Fibroblast of skin of abdomen (primary cell): ENCODE measurements at places on chromosomes 11 and 22.

GRCh38 chr22:44019416-44019815, 4.7 kb upstream of the PARVB start:
- no peak for DNase-seq

GRCh38 chr11:1963864-1964263, 16.7 kb downstream of the MRPL23 start:
- DNase-seq: no peak

GRCh38 chr11:62933750-62934495, 12.8 kb upstream of the CHRM1 start:
- no peak for DNase-seq

DNA sequence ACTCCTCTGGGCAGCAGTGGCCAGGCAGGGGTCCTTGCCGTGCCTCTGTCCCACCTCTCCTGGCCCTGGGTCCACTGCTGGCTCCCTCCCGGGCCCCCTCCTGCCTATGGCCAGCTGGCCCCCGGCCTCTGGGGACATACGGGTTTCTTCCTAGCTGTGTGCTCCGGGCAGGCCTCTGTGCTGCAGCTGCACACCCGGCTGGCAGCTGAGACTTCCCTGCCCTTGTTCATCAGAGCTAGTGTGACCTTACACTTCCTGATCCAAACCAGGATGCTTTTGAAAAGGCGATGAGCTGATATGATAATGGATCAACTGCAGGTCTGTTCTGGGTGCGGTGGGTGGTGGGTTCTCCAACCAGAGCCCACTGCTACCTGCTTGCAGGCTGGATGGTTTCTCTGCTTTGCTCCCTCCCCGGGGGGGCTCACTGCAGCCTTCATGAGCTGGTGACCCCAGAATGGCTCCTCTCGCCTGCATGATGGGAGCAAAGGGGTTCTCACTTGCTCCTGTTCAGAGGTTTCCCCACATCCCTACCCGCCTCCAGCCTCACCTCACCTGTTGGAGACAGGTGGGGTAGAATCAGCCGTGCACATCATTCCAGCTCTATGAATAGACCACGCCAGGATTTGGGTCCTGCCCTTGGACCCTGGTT, 13.3 kb downstream of the B3GAT1 start:
- DNase-seq: no peak

DNA sequence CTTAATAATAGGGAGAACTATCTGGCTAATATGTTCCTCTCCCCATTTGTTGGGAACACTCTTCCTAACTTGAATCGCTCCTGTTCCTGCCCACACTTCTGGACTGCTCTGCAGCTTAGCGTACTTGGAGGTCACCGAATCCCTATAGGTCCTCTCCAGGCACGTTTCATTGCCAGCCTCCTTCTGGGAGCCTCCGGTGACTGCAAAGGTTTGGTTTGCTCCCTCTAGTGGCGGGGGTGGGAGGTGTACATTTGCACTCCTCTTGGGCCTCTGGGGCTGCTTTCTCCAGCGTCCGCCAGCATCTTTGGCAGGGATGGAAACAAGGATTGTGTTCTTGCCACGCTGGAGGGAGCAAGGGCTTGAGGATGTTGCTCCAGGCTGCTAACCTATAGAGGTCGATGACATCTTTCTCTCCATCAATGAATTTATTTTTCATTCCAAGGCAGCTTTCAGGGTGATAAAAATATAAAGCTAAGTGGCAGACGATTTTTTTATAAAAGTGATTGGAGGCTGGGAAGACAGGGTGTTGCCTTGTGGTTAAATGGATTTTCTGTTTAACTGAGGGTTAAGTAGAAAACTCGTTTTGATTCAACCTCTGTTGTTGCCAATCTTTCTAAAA, 48.7 kb downstream of the TSPAN18 start:
- DNase-seq: peak; percentile 45

DNA sequence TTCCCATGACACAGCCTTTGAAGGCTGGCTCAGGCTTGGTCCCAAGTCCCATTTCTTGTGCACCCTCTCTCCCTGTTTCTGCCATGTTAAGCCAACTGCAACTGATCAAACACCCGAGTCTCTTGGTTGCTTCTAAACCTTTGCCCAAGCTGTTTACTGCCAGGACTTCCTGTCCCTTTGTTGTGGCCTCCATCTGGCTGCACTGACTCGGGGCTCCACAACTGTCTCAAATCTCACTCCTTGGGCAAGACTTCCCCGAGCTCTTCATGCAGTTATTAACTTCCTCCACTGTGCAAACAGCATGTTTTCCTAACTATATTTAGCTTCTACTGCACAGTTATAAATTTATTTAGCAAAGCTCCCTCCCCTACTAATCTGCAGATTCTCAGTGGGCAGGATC, 4.3 kb downstream of the VPREB1 start:
- DNase-seq: no peak

DNA sequence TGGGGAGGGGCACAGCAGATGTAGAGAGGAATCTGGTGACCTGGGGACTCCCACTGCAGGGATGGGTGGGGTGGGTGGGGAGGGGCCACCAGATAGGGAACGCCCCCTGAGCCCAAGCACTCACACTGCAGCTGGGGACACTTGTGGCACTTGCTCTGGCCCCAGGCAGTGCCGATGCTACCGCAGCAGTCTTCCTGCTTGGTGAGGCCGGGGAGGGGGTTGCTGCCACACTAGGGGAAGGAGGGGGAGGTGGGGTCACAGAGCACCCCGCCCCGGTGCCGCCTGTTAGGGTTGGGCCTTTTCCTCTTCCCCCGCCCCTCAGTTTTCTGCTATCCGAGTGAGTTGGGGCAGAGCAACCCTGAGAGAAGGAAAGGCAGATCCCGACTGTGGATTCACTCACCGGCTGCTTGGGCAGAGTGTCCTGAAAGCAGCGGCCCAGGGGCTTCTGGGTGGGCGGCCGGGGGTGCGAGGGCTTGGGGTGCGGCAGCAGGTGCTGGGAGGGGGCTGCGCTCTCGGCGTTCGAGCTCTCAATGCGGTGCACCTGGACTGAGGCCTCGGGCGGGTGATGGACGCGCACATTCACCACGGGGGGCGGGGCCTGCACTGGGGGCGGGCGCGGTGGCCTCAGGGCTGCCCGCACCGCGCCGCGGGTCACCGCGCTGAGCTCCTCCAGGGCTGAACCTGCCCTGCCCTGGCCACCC, 4.7 kb downstream of the LTBP3 start:
- DNase-seq: no peak

- no peak for DNase-seq
Observed at GRCh38 chr11:5362017-5362625, 10.8 kb downstream of the OR51B6 start.

DNA sequence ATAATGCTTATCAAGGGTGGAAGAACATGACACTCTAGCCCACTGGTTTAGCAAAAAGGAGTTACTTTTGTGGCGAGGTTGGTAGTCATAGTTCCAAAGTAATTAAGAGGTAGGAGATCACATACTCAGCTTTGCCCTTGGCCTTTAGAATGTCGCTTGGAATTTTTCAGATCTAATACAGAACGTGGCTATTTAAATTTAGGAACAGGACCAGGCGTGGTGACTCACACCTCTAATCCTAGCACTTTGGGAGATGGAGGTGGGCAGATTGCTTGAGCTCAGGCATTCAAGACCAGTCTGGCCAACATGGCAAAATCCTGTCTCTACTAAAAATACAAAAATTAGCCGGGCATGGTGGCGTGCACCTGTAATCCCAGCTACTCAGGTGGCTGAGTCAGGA, 26.1 kb upstream of the ZNRF3 start:
- DNase-seq: no peak

DNA sequence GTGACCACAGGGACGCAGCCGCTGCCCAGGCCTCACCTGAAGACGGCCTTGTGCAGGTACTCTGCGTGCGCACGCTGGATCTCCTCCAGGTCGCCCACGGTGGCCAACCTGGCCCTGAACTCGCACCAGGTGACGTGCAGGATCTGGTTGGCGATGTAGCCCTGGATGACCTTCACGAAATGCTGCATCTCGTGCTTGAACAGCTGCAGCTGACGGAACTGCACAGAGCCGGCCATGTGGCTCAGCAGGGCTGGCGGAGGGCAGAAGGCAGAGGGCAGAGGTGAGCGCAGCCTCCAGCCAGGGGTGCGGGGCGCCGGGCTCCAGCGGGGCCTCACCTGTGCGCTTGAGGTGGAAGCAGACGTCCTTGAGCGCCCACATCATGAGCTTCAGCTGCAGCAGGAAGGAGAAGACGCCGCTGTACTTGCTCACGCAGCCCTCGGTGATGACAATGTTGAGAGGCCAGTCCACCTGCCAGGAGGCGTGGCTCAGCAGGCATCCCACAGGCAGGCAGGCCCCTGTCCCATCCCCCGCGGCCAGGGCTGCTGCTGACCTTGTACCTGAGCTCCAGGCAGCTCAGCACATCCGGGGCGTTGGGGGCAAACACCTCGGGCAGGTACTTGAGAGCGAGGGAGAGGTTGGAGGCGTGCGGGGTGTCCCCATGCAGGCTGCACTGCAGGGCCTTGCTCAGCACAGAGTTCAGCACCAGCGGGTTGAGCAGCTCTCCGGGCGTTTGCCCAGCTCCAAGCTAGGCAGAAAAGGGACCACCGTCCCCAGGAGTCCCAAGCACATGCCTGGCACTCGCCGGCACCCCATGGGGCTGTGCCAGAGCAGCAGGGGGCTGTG, 17.6 kb downstream of the SELENOO start:
- no peak for DNase-seq

GRCh38 chr11:93831343-93832127, 18.9 kb downstream of the VSTM5 start:
- DNase-seq: no peak

GRCh38 chr22:39712081-39712480, 141.5 kb downstream of the CACNA1I start:
- no peak for DNase-seq

DNA sequence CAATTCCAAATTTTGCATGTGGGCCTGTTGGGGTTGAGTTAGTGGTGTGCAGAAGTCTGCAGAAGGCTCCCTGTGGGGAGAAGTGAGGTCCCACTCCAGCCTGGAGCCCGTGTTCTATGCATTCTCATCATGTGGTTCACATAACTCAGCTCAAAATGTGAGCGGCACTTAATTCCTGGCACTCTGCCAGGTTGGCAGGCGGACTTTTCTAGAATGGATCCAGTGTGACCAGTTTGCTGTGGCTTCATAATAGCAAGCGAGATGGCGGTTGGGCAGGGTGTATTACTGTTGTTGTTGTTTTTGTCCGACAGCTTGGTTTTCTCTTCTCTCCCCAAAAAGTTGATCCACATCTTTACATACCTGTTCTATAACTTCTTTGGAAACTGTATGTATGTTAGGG, 146.8 kb upstream of the TTC12 start:
- DNase-seq: no peak

DNA sequence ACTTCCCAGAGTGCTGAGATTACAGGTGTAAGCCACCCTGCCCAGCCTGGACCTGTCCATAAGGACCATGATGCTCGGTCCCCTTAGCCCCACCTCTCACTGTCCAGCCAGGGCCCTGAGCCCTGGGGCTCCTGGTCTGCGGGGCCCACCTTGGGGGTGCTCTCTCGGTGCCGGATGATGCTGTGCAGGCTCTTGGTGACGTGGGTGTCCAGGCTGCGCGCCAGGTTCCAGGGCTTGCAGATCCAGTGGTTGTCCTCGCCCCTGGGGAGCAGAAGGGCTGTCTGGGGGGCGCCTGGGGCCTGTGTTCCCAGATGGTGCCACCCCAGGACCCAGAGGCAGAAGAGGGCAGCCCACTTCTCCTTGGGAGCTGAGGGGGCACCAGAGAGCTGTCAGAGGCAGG, 13.4 kb downstream of the TTLL12 start:
- no peak for DNase-seq

- no peak for DNase-seq
Observed at GRCh38 chr22:19571207-19571795, 47.1 kb upstream of the CLDN5 start.

- no peak for DNase-seq
Observed at GRCh38 chr22:47102648-47103047, 340.2 kb downstream of the TBC1D22A start.

GRCh38 chr11:71070490-71071453, 181.6 kb downstream of the SHANK2 start:
- DNase-seq: no peak

- DNase-seq: no peak
Observed at GRCh38 chr22:34639911-34640310, 426.0 kb upstream of the ISX start.

DNA sequence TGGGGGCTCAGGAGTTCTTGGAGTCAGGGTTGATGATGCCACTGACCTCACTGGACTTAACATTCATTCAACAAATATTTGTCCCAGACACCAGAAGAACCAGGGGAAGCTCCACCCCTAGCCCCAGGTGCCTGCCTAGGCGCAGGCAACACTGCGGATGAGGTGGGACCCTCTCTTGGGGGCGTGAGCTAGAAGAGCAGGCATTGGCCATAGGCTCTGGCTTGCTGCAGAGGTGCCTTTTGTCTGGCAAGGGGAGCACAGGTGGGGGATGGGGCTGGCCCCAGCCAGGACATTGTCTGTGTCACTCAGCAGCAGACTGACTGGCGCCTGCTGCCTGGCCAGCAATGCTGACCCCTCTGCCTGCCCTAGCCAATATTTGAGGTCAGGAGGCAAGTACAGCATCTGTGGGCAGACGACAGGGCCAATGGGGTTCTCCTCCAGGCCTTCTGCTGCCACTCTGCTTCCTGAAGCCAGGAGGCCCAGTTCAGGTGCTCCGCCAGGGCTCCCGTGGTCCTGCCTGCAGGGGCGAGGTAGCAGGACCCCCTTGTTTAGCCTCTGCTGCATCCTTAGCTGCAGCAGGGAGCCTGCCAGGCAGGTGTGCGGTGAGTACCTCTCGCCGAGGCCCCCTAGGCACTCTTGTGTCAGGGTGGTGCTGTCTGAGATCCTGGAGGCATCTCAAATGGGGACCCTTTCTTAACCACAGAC, 4.0 kb downstream of the LINC01488 start:
- no peak for DNase-seq

GRCh38 chr22:19110064-19110458, 12.2 kb downstream of the DGCR2 start:
- DNase-seq: no peak

DNA sequence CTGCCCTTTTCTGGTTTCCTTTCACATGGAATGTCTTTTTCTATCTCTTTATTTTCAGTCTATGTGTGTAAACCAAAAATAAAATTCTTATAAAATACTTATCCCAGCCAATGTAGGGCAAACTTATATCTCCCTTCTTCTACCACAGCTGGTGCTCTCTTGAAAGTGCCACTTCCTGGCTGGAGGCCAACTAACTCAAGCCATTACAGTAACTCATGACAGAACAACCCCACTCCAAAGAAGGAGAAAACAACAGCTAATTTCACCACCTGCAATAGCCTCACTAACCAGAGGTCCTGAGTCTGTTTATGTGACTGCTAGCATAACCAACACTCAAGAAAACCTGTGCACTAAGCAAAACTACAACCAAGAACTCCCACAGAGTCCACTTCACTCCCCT, 74.9 kb upstream of the DBX1 start:
- DNase-seq: no peak

GRCh38 chr22:50063589-50064393, 5.7 kb upstream of the TTLL8 start:
- DNase-seq: no peak

- DNase-seq: peak; percentile 78
Observed at GRCh38 chr22:34966980-34967565, 98.9 kb upstream of the ISX start.

DNA sequence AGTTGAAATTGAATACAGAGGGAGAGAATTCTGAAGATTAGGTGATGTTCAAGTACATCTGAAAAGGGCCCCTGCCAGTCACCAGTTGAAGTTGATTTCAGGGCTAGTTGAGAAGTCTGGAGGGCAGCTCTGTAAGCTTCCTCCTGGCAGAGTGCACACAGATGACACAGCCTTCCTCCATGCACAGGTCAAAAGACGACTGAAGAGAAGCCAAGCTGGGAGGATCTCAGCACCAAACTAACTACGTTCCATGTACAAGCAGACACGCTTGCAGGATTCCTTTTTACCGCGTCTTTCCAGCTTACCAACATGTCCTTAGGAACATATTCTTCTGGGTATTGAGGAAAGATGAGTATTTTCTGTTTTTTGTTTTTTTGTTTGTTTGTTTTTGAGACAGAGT, 7.9 kb downstream of the BARX2 start:
- no peak for DNase-seq

- peak; percentile 96 for DNase-seq
Observed at GRCh38 chr11:5280582-5281102, 10.9 kb upstream of the HBE1 start.
